Fibroblast of skin of scalp (primary cell): ENCODE measurements at places on chromosomes 2 and 18.

DNA sequence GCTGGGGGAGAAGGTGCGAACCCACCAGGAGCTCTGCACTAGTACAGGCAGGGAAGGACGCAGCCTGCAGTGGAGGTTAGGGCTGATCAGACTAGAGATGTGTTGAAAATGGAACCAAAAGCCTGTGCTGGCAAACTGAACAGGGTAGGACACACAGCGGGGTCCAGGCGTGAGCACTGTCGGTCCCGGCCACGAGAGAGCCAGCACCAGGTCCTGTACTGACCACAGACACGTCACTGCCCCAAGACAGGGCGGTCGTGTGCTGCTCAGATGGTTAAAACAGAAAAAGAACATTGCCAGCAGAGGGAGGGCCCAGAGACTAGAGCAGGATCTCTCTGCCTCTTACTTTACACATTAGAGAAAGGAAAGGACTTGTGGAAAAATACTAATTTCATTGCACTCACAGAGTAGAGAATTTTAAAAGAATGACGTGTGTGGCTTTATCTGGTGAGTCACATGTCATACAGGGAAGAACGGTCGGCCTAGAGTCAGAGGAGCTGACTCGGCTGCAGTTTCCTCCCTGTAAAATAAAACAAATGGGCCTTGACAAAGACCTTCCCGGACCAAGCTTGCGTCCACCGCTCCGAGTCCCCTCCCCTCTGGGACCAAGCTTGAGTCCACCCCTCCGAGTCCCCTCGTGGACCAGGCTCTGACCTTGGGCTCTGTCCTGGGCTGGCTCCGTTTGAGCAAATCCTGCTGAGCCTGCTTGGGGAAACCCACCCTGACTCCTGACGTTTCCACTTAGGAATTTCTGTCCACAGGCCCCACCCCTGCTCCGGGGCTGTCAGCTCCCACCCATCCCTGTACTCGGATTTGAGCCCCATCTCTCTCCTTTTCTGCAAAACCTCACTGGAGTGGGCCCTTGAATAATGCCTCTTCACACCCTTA, 16.7 kb upstream of the ADI1 start:
- peak; percentile 89 for DNase-seq

- DNase-seq = peak; percentile 46
Measured at GRCh38 chr2:107645586-107645985, 181.1 kb upstream of the RGPD4 start.

DNA sequence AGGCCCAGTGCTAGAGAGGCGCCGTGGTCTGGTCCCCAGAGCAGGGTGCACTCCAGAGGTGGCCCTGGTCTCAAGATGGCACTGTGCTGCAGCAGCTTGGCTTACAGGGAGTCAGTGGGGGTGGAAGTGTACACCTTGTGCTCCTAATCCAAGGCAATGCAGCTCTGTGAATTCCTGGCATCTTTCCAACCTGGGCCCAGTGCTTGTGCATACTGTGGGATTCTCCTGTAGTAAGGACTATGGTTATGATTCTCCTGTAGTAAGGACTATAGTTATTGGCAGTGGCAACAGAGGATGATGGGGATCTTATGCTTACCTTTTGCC, 616.7 kb upstream of the REG3G start:
- DNase-seq = no peak

- DNase-seq = no peak
Measured at GRCh38 chr2:39140322-39140847, 19.5 kb upstream of the SOS1 start.

DNA sequence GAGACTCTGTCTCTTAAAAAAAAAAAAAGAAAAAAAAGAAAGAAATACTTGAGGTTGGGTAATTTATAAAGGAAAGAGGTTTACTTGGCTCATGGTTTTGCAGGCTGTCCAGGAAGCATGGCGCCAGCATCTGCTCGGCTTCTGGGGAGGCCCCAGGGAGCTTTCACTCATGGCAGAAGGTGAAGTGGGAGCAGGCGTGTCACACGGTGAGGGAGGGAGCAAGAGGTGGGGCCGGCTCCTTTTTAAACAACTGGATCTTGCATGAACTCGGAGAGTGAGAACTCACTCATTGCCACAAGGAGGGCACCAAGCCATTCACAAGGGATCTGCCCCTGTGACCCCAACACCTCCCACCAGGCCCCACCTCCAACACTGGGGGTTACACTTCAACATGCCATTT, 30.6 kb downstream of the CYP26B1 start:
- no peak for DNase-seq

DNA sequence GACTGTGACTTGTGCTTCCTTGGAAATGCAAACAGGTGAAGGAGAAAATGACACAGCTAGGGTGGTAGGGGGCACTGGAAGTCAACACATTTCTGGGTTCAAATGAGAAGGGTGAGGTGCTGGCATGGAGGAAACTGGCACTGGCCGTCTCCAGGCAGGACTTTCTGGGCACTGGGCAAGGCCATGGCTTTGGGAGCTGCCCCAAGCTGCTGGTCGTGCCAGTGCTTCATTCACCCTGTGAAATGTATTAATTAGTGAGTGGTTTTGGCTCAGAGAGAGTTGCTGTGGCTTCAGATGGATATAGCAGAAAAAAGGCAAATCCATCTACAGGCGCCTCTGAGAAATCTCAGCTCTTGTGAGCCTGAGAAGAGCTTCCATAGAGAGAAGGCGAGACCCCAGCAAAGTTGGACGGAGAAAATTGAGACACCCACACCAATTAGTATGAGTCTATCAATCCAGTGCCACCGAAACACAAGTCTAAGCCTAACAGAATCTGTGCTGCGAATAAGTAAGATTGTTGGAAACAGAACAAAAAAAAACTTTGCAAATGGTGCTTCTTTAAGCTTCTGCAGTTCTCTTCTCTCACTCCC, 202.1 kb upstream of the TNP1 start:
- no peak for DNase-seq

- peak; percentile 53 for DNase-seq
Measured at GRCh38 chr2:186365406-186365805, 120.7 kb upstream of the ZC3H15 start.

DNA sequence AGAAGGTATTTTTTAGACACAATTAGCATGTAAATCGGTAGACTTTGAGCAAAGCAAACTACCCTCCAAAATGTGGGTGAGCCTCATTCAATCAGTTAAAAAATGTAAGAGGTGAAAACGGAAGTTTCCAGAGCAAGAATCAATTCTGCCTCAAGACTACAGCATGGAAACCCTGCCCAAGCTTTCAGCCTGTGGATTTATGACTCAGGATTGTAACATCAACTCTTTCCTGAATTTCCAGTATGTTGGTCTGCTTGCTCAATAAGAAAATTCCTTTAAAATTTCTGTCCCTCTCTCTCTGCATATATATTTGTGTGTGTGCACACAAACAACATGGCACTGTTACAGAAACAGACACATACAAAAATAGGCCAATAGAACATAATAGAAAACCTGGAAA, 228.6 kb upstream of the DOK6 start:
- DNase-seq = peak; percentile 14

- no peak for DNase-seq
Measured at GRCh38 chr18:11998193-11998592, 16.9 kb downstream of the IMPA2 start.

GRCh38 chr18:59150236-59150635, 10.6 kb downstream of the SEC11C start:
- DNase-seq = no peak

GRCh38 chr18:24126155-24126961, 12.5 kb upstream of the CABYR start:
- peak; percentile 81 for DNase-seq

- DNase-seq = no peak
Measured at GRCh38 chr18:10454681-10455557, 484 bp downstream of the APCDD1 start.

GRCh38 chr2:204360218-204361007, 184.9 kb upstream of the PARD3B start:
- no peak for DNase-seq

DNA sequence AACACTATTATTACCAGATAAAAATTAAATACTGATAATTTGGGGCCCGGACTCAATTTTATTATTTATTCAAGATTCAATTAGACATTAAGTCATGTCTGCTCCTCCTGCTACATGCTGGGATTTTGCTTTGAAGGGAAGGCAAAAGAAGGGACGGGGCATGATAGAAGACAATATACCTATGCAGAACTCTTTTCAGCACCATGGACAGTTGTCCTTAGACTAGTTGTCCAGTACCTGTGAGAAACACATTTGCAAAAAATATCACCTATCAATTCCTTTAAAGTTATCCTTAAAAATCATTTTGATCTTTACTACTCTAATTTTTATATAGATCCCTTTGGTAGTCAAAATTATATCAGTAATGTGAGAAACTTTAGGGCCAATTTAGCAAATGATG, 100.2 kb upstream of the SULT1C3 start:
- DNase-seq = peak; percentile 29

DNA sequence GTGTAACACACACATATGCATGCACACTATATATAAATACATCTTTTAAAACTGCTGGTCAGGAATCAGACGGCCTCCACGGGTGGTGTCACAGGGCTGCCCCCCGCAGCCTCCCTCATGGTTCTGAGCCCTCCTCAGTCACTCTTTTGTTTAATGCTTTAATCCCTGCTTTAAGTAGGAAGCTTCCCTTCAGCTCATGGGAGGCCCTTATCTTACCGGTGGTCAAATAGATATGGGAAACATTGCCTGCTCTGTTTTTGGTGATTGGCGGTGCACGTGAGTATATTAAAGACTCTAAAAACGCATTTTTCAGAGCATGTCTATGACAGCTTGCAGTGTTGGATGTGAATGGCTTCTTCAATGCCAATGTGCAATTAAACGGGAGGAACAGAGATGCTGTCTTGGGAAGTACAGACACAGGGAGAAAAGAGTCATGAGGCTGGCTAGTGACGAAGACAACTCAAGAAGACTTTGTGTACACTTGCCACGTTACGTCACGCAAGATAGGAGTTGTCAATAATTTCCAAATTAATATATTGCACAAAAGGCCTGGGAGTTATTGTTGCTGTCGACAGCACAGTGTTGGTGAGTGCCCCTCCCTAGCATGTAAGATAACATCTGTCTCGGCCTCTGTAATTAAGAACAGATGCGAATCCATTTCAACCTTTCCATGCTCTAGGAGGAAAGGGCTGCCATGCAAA, 23.3 kb downstream of the GNLY start:
- peak; percentile 85 for DNase-seq

GRCh38 chr2:219641390-219642068, 14.1 kb downstream of the SLC4A3 start:
- DNase-seq = no peak

GRCh38 chr2:28579606-28580005, 83.7 kb downstream of the PLB1 start:
- DNase-seq = no peak

DNA sequence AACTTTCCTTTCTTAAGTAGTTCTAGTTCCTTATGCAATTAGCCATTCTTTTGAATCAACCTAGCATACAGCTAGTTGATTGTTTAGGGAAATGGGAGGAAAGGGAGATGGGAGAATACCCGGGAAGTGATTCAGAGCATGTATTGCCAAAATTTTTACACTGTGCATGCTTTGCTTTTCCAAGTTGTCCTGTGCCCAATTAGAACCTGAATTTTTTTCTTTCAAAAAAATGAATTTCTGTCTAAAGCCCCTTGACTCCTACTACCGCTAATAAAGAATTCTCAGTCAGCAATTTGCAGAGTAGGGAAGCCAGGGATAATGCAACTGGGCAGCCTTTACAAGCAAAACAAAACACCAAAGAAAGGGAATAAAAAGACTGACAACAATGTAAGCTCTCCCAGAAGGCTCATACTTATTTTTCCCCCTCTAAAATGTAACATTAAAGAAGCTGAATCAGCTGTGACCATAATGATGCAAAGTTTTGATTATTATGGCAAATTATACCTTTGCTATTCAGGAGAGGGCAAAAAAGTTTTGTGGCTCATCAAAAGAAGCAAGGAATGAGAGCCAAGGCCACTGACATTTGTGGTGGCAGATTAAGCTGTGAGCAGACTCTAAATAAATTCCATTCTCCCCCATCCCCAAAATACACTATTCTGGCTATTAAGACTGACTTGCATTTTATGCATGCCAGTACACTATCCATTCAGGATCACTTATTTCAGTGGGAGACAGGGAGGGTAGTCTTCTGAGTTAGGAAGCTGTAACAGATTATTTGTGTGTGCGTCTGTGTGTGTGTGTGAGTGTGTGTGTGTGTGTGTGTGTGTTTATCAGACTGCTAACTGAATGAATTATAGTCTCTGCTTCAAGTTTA, 174.3 kb downstream of the ERBB4 start:
- DNase-seq = peak; percentile 4

DNA sequence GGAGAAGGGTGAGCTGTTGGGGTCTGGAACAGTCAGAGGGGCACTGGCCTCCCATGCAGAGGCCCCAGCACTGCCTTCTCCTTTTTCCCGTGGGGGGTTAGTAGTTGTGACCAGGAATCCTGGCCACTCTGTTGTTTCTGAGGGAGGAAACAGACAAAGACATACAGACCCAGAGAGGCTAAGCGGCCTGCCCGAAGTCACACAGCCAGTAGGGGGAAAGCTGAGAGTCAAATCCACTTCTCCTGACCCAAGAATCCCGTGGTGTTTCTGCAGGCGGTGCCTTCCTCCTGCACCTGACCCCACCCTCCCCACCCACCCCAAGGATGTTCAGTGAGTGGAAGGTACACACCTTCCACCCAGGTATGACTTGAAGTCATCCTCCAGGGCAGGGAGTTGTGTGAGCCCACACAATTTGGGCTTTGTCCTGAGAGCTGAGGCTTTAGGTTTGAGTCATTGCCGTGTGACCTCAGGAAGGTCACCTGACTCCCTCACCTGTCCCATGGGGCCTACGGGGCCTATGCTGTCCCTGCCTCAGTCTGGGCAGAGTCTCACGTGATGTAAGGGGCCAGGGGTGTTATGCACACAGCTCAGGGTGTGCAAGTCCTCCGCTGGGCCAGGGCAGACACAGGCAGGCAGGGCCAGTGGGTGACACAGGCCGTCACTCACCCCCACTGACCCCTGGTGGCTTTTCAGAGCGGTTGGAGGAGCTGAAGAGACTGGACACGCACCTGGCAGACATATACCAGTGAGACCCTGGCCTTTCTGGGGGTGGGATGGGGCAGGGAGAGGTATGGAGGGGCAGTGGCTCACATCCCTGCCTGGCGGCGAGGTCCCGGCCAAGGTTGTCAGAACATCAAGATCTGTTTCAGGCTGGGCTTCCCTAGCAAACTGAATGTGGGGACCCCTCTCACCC, 5.0 kb downstream of the NT5DC4 start:
- DNase-seq = no peak

- no peak for DNase-seq
Measured at GRCh38 chr18:2340335-2340734, 231.0 kb downstream of the METTL4 start.

- DNase-seq = no peak
Measured at GRCh38 chr2:3527886-3528785, 8.8 kb upstream of the ADI1 start.

- DNase-seq = peak; percentile 73
Measured at GRCh38 chr18:61198486-61198885, 134.7 kb upstream of the CDH20 start.

- DNase-seq = no peak
Measured at GRCh38 chr2:134305109-134305491, 51.2 kb downstream of the MGAT5 start.

DNA sequence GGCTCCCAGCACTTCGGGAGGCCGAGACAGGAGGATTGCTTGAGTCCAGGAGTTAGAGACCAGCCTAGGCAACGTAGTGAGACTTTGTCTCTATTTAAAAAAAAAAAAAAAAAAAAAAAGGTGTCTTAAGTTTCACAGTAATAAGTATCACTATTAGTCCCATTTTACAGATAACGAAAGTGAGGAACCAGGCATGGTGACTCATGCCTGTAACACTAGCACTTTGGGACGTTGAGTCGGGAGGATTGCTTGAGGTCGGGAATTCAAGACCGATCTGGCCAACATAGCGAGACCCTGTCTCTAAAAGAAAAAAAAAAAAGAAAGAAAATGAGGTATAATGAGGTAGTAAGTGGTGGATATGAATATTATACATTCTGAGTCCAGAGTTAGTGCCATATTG, 2.5 kb downstream of the KCNJ13 start:
- DNase-seq = no peak

GRCh38 chr2:196316050-196316430, 144.7 kb upstream of the STK17B start:
- DNase-seq = peak; percentile 49
